NCI-H774 (cell line): ENCODE measurements at places on chromosomes 4 and X.

DNA sequence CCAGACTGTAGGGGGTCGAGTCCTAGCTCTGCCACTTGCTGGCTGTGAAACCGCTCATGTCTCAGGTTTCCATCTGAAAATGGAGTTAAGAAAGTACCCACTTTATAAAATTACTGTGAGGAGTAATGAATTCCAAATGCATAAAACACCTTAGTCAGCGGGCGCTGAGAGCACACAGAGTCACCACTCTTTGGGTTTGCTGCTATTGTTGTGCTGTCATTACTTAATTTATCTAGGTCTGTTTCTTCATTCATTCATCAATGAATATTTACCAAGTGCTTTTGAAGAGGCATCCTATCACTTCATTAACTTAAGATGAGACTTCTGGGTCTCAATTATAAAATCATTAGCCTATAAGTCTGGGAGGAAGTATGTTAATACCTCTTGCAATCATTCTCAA lies 317.3 kb downstream of the FBXW7 start:
- DNase-seq = no peak

DNA sequence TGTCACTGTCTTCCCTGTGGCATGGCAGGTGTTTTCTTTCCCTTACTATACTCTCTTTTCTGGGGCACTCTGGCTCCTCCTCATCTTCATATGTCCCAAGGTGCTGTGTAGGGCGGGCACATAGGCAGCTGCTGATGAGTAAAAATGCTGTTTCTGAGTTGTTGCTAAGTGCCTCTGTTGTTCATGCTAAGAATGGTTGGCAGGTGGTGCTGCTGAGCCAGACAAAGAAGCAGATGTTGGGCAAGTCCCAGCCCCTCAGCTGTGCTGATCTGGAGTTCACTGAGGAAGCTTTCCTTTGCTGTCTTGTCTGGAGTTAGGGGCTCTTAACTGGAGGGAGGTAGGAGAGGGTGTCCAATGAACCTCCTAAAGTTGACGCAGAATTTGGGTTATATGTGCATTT lies 40.6 kb downstream of the HADH start:
- no peak for DNase-seq

- no peak for DNase-seq
Measured at GRCh38 chr4:86038037-86038436, 321.8 kb downstream of the MAPK10 start.

- no peak for DNase-seq
Measured at GRCh38 chr4:8198206-8198905, 734 bp upstream of the SH3TC1 start.

DNA sequence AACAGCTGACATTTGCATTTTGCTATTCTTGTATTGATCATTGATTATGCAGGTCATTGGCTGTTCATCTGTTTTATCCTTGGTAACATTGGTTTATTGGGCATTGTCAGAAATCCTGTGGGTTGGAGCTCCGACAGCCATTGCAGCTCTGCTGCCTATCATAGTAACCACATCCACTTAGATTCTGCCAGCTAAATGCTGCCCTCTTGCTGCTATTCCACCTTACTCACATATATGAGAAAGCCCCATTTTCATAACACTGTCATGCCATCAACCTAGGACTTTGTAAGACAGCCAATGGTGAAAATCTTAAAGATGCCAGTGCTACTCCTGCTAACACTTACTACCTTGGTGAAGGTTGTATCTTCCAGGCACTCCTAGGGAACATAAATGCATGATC lies 187.3 kb upstream of the CXCL13 start:
- DNase-seq = no peak

GRCh38 chrX:38086451-38087215 lies 80.3 kb downstream of the SYTL5 start:
- no peak for DNase-seq

GRCh38 chr4:159443975-159444374 lies 341.1 kb downstream of the RAPGEF2 start:
- DNase-seq = no peak

GRCh38 chr4:149881744-149882143 lies 66.1 kb upstream of the IQCM start:
- no peak for DNase-seq
